ENCODE measurements at places on chromosomes 16 and 17.

- peak; percentile 75 for DNase-seq
Observed at GRCh38 chr17:75827308-75828075, 16.7 kb downstream of the UNC13D start.

DNA sequence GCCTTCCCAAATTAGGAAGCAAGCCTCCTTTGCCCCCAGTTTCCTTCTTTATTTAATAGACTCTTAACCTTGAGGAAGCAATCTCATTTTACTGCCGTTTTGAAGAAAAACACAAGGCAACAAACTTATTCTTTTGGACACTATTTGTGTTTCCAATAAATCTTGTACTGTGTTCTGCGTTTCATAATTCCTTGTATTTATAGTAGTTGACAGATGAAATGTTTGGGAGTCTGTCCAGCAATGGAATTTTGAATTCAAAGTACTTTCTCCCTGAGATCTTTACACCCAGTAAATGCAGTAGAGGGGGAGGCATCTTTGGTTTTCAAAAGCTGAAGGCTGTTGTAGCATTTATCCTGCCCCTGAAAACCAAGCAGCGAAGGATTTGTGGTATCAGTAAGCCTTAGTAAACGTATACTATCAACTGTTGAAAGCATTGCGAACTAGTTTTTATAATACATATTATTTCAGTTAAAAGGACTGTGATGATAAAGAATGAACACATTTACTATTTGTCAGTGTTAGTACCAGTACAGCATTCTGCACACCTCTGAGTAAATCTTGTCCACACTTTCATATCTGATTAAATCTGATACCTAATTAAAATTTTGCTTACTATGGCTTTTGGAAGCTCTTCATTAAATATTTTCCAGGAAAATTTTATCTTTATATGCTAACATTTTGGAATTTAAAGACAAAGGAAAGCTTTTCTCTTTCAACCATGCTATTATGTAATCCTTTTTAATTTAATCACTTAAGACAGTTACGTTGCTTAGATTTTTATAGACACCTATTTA is 83.1 kb downstream of the TNRC6C start:
- no peak for DNase-seq

- DNase-seq: no peak
Observed at GRCh38 chr17:59370593-59371299, 39.3 kb downstream of the YPEL2 start.

DNA sequence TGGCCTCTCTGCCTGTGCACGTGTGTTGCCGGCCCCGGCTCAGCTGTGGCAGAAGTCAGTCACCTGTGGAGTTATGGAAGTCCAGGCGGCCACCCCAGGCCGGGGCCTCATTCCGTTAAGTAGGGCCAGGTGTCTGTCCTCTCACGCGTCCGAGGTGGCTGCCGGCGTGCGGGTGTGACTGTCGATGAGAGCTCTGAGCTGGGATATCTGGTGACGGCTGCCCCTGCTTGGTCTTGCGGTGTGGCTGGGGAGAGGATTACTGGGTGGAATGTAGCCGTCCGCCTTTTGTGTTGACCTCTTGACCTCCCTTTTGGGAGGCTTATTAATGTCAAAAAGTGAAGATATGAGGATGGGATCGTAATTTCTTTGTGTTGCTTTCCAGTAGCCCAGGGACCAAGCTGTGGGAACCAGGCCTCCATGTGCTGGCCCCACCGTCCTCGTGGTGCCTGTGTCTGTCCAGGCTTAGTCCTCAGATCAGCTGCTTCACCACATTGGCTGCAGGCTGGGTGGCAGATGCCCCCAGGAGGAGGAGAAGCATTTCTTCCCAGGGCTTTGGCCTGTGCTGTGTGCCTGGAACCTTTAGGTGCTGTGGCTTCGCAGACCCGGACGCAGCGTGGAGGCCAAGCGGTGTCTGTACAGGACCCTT is 23.0 kb upstream of the ZNF750 start:
- no peak for DNase-seq

DNA sequence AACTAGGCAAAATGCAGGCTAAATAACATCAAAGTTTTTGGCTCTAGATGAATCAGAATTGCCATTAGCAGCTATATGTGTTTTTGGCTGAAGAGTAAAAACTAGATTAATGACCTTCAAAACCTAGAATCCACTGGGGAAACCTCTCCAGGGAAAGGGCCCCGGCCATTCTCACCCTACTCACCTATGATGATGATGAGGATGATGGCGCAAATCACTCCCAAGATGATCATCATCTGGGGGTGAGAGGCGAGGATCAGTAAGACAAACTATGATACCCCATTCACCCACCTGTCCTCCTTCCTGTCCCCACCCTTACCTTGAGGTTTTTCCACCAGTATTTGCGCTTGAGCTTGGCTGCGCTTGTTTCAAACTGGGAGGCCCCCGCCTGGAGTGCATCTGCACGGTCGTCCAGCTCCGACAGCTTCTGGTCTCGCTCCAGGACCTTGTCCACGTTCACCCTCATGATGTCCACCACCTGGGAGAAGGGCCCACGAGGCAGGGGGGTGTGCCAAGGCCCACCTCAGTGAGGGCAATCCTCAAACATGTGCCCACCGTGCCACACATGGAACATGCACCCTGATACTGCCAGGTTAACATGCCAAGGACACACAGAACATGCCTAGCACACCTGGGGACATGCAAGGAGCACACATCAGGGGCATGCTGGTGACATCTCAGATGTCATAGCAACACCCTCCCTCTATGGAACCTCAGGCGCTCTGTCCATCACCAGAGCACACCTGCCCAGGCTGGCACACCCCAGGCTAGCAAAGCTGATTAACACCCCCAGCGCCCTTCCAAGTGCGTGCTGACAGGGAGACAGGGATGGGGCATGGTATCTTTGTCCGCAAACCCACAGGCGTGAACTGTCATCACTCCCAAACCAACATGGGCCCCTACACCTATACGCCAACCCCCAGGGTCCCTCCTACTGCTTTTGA is 1.2 kb downstream of the VAMP2 start:
- DNase-seq: no peak

DNA sequence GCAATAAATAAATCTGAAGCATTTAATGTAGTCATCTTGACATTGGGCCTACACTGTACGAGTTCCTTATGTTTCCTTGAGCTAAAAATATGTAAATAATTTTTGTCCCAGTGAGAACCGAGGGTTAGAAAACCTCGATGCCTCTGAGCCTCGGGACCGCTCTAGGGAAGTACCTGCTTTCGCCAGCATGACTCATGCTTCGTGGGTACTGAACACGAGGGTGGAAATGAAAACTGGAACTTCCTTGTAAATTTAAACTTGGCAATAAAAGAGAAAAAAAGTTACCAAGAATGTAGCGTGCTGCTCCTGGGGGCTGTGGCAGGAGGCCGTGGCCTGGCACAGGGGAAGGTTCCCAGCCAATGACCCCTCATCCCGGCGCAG is 74.1 kb downstream of the SOCS1 start:
- DNase-seq: no peak

DNA sequence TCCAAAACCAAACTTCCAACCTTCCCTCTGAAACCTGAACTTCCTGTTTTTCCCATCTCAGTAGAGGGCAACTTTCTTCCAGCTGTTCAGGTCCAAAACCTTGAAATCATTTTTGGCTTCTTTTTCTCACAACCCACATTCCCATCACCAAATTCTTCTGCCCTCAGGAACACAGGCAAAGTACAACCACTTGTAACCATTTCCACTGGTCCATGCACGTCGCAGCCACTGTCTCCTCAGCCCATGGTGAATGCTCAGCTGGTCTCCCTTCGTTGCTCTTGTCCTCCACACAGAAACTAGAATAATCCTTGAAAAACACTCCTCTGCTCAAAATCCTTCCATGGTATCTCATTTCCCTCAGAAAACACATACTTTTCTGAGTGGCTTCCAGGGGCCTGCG is 3.7 kb upstream of the ADAT1 start:
- DNase-seq: no peak

GRCh38 chr17:57420734-57421717 is 164.7 kb downstream of the MSI2 start:
- no peak for DNase-seq

DNA sequence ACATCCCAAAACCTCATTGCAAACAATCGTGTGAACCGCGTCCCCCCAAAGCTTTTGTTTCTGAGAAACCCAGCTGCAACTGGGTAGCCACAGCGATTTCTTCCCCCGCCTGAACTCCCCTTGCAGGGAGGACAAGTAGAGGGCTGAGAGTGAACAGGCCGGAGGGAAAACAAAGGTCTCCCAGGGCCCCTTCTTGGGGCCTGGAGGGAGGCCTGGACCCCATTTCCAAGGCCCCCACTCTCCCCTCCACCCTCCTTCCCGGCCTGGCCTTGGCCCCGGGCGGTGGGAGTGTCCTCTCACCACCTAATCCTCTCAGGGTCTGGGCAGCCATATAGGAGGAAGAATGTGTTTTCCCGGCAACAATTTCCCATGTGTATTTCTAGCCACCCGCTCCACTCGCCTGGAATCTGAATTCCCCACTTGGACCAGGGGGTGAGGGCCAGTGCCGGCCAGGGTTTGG is 2.6 kb downstream of the GLIS2 start:
- peak; percentile 39 for DNase-seq

- DNase-seq: no peak
Observed at GRCh38 chr16:6853565-6853964, 479.1 kb upstream of the RBFOX1 start.

DNA sequence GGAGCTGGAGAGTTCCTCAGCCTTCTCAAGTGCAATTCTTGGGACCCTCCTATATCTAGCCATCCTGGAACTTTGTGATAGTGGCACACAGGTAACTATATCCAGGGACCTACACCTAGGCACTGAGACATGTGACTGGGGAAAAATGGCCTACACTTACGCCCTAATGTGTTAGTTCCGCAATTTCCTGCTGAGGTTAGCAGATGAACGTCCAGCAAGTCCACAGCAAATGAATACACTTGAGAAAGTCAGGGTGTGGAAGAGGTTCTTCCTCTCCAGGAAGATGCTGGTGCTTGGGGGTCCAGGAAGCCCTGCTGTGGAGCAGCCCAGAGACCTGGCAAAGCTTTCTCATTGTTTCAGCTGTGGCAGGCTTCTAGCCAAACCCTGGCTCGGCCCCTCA is 20.8 kb downstream of the PIK3R5 start:
- DNase-seq: no peak

DNA sequence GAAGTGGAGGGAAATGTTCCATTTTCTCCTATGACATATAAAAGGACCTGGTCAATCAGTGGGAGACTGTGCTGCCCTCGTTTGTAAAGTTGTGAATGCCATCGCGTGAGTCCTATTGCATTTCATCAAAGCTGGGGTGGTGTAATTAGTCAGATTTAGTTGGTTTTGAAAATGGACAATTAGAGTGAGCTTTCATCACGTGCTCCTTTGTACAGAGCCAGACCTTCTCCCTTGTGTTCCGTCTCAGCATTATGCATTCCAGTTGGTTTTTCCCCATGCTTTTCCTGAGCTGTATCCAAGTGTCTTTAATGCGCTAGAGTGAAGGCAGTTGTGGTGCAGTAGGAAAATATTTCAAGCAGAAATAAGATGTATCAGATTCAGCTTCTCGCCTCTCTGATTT is 10.4 kb downstream of the SEC14L1 start:
- DNase-seq: no peak

DNA sequence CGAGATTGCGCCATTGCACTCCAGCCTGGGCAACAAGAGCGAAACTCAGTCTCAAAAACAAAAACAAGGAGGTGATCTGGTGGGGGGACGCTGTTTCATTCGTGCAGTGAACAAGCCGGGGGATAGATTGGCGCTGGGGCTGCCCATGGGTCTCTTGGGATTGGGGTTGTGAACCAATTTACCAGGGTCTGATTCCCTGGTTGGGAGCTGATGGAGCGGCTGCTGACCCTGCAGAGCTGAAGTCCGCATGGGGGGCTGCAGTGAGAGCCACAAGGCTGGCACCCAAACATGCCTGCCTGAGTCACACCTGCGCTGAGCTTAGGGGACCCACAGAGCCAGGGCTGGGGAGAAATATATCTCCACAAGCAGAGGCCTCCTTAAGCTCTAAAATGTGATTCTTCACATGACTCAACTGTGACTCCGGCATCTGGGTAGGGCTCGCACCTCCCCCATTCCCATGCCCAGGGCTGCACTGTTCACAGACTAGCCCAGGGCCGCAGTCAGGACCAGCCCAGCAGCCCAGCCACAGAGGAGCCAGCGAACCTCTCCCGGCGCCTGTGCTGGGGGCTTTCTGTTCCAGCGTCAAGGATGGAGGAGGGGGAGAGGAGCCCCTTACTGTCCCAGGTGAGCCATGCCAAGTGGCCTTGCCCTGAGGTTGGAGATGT is 5.0 kb downstream of the TSPAN10 start:
- no peak for DNase-seq

GRCh38 chr16:67013233-67013822 is 15.6 kb upstream of the CBFB start:
- DNase-seq: no peak

DNA sequence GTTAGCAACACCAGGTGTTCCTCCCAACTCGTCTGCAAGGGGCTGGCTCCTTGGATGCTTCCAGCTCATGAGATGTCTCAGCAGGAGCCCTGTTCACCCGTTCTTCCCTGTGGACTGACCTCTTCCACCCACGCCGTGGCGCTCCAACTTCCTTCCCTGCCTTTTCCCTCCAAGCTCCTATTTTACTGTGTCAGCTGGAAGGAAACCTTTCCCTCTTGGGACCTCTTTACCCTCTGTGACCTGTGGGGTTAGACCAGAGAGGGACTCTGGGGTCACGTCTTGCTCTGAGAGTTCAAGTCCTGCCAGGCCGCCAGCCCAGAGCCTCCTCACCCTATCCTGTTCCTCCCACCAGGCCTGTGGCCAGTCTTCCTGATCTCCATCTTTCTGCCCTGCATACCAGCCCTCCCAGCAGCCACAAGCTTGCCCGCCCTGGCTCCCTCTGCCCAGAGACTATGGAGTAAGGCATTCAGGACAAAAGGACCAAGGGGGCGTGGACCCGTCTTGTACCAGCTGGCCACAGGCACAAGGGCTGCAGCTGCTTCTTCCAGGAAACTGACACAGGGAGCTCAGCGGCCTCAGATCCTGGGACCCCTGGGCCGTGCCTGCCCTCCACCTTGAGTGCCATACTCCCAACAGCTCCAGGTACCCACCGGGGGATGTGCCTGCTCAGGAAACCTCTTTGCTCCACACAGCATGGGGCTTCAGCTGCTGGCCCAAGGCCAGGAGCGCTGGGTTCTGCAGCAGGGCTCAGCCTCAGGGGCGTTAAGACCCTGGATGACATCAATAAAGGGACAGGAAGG is 3.0 kb downstream of the PAQR4 start:
- no peak for DNase-seq

- peak; percentile 98 for DNase-seq
Observed at GRCh38 chr17:68291836-68292688, 767 bp downstream of the ARSG start.

Data from Karpas-422 (cell line).